T-helper 9 cell (primary cell): ENCODE measurements at places on chromosomes 1 and 21.

DNA sequence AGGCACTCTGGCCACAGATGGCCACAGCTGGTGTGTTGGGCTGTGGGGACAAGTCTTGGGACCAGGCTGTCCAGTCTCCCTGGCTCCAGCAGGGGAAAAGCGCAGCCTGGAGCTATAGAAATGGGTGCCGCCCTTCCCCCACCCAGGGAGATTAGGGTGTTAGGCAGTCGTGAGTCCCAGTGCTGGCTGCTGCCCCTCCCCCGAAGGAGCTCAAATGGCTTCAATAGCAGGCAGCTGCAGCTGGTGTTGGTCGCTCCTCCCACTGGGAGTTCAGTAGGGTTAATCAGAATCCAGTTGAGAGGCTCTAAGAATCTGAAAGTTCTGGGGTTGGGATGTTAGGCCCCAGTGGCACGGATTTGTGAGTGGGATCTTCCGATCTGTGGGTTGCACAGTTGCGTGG lies 595.6 kb upstream of the PKN2 start:
- no peak for DNase-seq

GRCh38 chr1:180930687-180931086 lies 18.0 kb downstream of the KIAA1614 start:
- no peak for DNase-seq

DNA sequence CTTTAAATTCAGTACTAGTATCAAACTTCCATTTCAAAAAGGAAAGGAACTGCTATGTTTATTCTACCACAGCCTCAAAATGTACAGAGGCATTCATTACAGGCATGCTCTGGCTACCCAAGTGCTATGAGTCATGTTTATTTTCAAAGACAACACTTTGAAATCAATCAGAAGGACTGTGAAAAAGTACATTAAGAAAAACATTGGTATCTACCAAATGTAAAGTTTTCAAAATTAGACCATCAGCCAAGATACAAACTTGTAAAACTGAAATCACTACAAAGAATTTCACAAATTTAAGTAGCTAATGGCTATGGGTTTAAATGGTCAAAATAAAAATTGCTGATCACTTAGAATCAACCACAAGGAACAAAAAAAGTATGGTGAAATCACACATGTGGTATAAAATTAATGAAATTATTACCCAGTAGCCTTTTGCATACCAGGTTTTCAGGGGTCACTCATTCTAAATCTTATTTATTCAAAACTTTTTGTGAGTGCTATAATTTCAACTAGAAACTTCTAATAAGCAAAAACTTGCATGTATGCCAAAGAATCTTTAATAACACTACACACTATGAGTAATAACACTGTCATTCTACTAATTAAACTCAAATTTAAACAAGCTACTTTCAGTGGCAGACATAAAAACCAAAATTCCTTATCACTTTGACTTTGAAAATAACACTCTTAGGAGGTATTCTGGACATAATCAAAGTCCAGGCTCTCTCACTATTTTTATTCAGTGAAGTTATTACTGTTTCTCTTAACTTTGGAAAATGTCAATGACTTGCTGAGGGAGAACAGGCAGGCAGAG lies 49.2 kb downstream of the ENAH start:
- DNase-seq: no peak

DNA sequence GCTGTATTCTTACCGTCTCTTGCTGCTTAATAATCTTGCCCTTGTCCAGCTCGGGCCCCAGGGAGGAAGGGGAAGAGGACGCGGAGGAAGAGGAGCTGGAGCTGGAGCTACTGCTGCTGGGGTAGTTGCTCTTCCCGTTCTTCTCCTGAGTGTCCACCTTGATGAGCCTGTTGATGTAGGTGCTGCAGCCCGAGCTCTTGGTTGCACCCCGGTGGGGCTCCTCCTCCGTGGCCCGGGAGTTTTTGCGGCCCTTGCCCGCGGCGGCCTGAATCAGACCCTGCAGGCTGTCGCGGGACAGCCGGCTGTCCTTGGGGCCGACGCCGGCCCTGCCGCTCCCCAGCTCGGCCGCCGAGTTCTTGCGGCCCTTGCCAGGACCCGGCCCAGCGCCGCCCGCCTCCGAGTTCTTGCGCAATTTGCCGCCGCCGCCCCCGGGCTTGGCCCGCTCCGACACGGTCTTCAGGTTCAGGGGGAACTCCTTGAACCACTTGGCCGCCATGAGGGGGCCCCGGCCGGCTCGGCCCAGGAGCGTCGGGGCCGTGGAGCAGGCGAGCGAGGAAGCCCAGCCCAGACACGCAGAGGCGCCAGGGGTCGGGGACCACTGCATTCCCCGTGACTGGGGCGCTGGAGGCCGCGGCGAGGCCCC lies 475 bp upstream of the TDRD10 start:
- DNase-seq: no peak

DNA sequence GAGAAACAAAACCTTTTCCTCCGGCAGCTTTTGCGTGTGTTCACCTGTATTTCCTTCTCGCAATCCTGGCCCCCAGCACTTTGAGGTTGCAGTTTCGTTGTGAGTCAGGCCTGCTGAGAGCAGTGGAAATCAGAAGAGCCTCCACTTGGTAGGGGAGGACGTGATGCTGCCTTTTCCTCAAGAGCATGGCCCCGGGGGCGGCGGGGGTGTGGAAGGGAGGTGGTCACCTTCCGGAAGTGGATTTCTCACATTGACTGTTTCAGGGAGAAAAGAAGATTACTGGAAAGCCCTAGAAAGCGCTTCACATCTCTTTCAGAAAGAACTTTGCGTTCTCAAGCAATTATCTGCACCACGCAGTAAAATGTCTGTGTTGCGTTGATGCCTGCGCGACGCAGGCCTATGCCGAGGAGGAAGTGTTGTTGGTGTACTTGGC lies 12.2 kb upstream of the IL10 start:
- peak; percentile 30 for DNase-seq

- peak; percentile 32 for DNase-seq
Observed at GRCh38 chr1:33470495-33471012, 1.9 kb upstream of the ZSCAN20 start.

DNA sequence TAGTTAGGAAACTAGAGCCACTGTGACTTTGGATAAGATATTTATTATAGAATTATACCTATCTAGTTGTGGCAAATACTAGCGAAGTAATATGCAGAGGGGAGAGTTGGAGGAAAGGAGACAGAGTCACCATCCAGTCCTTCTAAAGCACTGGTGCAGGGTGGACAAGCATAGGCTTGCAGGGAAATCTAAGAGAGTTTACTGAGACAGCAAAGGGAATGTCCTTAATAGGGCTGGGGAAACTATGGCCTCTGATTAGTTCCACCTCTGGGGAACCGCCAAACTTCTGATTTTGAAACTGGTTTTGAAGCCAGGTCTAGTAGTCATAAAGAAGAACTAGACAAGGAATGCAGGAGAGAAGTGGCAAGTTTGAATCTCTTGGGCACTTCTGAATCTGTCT lies 407.9 kb downstream of the VAV3 start:
- no peak for DNase-seq

DNA sequence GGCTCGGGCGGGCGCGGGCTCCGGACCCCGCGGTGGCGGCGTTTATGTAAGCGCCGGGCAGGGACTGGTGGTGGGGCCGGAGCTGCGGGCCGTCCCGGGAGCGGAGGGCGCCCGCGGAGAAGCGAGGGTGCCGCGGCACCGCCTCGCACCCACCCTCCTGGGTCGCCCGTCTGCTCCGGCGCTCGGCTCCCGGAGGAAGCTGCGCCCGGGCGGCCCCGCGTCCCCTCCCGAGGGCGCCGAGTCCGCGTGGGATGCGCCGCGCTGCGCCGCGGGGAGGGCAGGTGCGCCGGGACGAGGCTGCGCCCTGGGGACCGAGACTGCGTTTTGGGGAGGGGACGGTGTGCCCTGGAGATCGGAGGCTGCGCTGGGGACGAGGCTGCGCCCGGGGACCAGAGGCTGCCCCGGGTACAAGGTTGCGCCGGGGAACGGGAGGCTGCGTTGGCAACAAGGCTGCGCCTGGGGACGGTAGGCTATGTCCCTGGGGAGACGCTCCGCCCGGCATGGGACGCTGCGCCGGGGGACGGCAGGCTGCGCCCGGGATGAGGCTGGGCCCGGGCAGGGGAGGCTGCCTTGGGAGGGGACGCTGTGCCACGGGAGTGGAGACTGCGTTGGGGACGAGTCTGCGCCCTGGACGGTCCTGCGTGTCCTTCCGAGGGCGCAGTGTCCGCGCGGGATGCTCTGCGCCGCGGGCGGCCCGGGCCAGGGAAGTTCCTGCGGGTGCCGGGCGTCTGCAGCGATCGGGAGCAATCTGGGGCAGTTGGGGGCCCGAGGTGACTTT lies 627 bp downstream of the ADARB1 start:
- no peak for DNase-seq
